Thymus (tissue), 14 donors: ENCODE measurements at places on chromosomes 7 and 10. TPM values are rescaled to one million over a fixed set of nuclear protein-coding genes. Genes with fewer than 3 reads are reported as not detected.

GRCh38 chr7:77664715-77665114, 31.5 kb upstream of the RSBN1L start:
- H3K27ac ChIP-seq = no peak overlapping the region
- no peaks in the 10 kb centered on the region for H3K36me3 ChIP-seq
- H3K27me3 ChIP-seq = no peaks in the 10 kb centered on the region
- no peak overlapping the region for H3K4me3 ChIP-seq

DNA sequence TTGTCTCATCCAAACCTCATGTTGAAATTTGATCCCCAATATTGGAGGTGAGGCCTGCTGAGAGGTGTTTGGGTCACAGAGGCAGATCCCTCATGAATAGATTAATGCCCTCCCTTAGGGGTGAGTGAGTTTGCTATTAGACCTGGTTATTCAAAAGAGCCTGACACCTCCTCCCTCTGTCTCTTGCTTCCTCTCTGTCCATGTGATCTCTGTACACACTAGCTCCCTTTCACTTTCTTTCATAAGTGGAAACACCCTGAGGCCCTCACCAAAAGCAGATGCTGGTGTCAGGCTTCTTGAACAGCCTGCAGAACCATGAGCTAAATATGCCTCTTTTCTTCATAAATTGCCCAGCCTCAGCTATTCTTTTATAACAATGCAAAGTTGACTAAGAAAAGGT, 447.1 kb downstream of the MDFIC start:
- no peaks in the 10 kb centered on the region for H3K27me3 ChIP-seq
- no peaks in the 10 kb centered on the region for H3K36me3 ChIP-seq
- H3K27ac ChIP-seq = no peak overlapping the region
- H3K4me3 ChIP-seq = no peak overlapping the region
- no peak for DNase-seq
- H3K4me1 ChIP-seq = no peaks in the 10 kb centered on the region

DNA sequence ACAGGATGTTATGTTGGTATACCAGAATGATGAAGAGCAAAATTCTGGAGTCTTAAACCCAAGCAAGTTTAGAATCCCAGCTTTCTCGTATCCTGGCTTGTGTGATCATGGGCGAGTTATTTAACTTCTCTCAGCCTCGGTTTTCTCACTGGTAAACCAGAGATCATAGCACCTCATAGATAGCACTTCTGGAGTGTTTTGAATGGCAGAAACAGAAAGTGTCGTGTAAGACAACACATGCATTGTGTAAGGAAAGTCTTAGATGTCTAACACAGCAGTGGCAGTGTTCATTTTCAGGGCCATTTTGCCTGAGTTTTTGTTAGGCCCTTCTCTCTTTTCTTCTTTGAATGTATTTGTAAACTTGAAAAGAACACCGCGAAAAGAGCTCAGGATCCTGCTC, 465.1 kb downstream of the AUTS2 start:
- no peaks in the 10 kb centered on the region for H3K27me3 ChIP-seq
- peak overlapping the region; percentile 55 for H3K27ac ChIP-seq
- H3K4me1 ChIP-seq = no peaks in the 10 kb centered on the region
- H3K36me3 ChIP-seq = no peaks in the 10 kb centered on the region
- no peak overlapping the region for H3K4me3 ChIP-seq
- DNase-seq = no peak

GRCh38 chr10:88901206-88901983, 21.4 kb downstream of the STAMBPL1 start:
- H3K4me3 ChIP-seq = no peak overlapping the region
- no peak for DNase-seq
- no peaks in the 10 kb centered on the region for H3K27me3 ChIP-seq
- peaks cover 45% of the 10 kb centered on the region for H3K36me3 ChIP-seq
- H3K27ac ChIP-seq = no peak overlapping the region
- no peaks in the 10 kb centered on the region for H3K4me1 ChIP-seq

The TIMM23 gene
- total RNA-seq = 66.4 TPM

DNA sequence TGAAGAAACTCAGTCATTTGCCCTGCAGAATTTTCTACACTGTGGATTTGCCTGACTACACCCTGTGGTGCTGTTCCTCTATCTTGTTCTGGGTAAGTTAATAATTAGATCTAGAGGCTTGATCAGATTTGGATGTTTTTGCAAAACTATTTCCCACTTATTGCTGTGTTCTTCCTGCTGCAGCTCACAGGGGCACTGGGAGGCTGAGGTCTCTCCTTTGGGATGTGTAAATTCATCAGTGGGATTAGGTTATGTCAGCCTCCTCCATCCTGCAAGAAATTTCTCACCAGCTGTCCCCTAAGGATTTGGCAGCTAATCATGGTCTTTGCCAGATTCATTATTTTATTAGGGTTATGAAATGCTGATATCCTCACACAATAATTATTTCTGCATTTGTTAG, 148.1 kb upstream of the ZNF32 start:
- no peak overlapping the region for H3K27ac ChIP-seq
- no peak overlapping the region for H3K4me3 ChIP-seq
- no peaks in the 10 kb centered on the region for H3K36me3 ChIP-seq
- H3K4me1 ChIP-seq = no peaks in the 10 kb centered on the region
- H3K27me3 ChIP-seq = no peaks in the 10 kb centered on the region

DNA sequence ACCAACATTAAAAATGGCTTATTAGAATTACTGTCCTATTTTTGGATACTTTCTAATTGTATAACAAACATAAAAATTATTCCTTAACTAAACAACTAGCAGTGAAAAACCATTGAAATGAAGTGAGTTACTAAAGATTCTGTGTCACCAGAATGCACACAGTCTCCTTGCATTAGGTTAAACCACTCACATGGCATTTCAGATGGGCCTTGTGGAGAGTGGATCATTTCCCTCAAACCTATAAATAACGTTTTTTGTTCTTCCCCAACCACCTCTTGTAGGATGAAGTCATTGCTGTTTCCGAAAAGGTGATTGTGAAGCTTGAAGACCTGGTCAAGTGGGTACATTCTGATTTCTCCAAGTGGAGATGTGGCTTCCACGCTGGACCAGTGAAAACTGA, 38.4 kb downstream of the ARID5B start:
- no peak for DNase-seq
- no peak overlapping the region for H3K27ac ChIP-seq
- H3K36me3 ChIP-seq = peaks cover 4% of the 10 kb centered on the region

DNA sequence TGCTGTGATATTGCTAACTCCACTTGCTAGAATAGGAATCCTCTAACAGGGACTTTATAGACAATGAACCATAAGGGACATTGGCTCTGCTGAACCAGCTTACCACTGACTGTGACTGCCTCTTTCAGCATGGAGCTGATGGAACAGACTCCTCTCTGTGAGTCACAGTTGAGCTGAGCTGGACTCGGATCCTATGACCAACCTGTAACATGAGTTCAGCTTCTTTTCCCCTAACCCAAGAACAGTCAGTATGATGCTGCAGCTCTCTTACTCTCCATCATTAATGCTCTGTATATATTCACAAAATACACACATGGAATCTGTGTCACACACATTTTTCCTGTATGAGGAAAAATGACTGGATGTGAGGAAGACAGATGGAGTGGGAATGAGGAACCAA, 177.9 kb upstream of the BET1 start:
- no peaks in the 10 kb centered on the region for H3K27me3 ChIP-seq
- H3K4me3 ChIP-seq = no peak overlapping the region
- no peak for DNase-seq
- H3K4me1 ChIP-seq = no peaks in the 10 kb centered on the region
- H3K36me3 ChIP-seq = no peaks in the 10 kb centered on the region

DNA sequence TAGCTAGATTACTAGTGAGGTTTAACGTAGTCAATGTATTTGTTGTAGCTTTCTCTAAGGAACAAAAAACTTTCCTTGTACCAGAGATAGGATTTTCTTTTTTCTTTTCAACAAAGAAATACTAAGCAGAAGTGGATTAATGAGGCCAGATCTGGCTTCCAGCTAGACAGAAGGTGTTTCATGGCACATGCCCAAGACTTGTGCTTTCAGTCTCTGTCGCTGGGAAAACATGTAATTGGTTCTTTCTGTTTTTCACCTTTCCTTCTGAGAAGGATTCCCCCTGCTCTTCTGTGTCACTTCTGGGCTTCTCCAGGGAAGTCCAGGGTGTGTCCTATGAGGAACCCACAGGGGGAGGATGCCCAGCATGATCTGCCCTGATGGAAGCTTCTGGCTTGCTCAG, 492.2 kb downstream of the CCSER2 start:
- H3K27me3 ChIP-seq = no peaks in the 10 kb centered on the region
- no peaks in the 10 kb centered on the region for H3K36me3 ChIP-seq
- H3K27ac ChIP-seq = no peak overlapping the region
- H3K4me1 ChIP-seq = no peaks in the 10 kb centered on the region
- H3K4me3 ChIP-seq = no peak overlapping the region
- no peak for DNase-seq

- no peak overlapping the region for H3K4me3 ChIP-seq
- no peak overlapping the region for H3K27ac ChIP-seq
- no peaks in the 10 kb centered on the region for H3K27me3 ChIP-seq
These were observed 63.7 kb downstream of the CELF2 start for GRCh38 chr10:11081408-11081807.

- H3K4me1 ChIP-seq = peaks cover 3% of the 10 kb centered on the region
- no peaks in the 10 kb centered on the region for H3K27me3 ChIP-seq
- DNase-seq = no peak
- no peak overlapping the region for H3K4me3 ChIP-seq
- H3K27ac ChIP-seq = no peak overlapping the region
These were observed 3.2 kb upstream of the ZNF248 start for GRCh38 chr10:37860494-37861190.

DNA sequence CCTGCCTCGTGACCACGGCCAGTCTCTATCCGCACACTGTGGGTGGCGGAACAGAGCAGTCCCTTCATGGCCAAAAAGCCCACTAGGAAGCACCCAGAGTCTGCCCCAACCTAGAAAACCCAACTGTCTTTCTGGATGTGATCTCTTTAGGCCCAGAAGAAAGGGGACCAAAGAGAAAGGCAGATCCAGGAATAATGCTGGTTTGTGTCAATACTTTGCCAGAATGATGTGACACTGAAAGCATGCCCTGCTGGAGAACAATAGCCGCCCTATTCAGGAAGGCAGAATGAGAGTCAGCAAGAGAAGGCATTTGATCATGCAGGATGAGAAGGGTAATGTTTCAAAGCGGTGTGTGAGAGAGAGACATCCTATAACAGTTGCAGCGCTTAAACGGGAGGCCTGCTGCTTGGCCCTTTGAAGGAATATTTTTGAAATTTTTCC, 274.7 kb downstream of the USP6NL start:
- H3K4me3 ChIP-seq = no peak overlapping the region
- peaks cover 51% of the 10 kb centered on the region for H3K4me1 ChIP-seq
- H3K27me3 ChIP-seq = no peaks in the 10 kb centered on the region
- DNase-seq = no peak

DNA sequence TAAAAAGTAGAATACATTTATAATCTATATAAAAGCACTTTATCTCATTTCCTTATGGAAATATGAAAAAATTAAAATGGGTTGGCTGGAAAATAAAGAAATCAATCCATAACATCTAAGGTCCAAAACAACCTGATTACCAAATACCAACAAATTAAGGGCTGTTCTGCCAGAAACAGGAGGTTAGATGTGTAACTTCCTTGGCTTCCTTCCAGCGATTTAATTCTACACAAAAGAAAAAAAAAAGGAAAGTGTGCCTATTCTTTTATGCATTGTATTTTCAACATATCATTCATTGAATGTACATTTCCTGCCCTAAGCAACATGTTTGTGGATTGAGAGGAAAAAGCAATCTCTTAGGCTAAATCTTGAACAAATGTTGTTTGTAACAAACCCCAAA, 36.2 kb upstream of the USP6NL start:
- no peaks in the 10 kb centered on the region for H3K4me1 ChIP-seq
- DNase-seq = no peak
- no peaks in the 10 kb centered on the region for H3K36me3 ChIP-seq

The EFCAB10 gene
- 0.14 TPM for total RNA-seq

GRCh38 chr7:30157204-30157603, 22.4 kb downstream of the MTURN start:
- H3K4me1 ChIP-seq = peaks cover 64% of the 10 kb centered on the region
- H3K27me3 ChIP-seq = no peaks in the 10 kb centered on the region
- H3K4me3 ChIP-seq = no peak overlapping the region
- DNase-seq = peak; percentile 84
- H3K27ac ChIP-seq = no peak overlapping the region

DNA sequence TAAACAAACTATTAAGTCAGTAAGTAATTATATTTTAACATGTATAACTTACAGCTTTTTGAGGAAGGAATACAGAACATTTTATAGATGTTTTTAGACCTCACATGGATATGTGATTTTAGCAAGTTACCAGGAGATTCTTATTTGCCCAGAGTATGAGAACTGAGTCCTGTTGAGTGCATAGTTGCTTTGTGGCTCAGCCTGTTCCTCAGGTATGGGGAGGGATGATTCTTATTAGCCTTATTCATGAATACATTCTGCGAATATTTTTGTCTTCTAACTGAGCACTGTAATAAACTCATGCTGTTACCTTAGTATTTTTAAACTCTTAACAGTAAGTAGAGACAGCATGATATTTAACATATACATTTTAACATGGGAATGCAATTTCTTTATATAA, 17.9 kb downstream of the BTAF1 start:
- no peak overlapping the region for H3K4me3 ChIP-seq
- no peaks in the 10 kb centered on the region for H3K4me1 ChIP-seq
- no peak overlapping the region for H3K27ac ChIP-seq

GRCh38 chr7:51140199-51141164, 176.1 kb downstream of the COBL start:
- DNase-seq = no peak
- H3K36me3 ChIP-seq = no peaks in the 10 kb centered on the region
- H3K27me3 ChIP-seq = no peaks in the 10 kb centered on the region
- H3K4me1 ChIP-seq = peaks cover 24% of the 10 kb centered on the region
- H3K4me3 ChIP-seq = no peak overlapping the region
- no peak overlapping the region for H3K27ac ChIP-seq

- no peaks in the 10 kb centered on the region for H3K36me3 ChIP-seq
- no peak overlapping the region for H3K4me3 ChIP-seq
- no peaks in the 10 kb centered on the region for H3K4me1 ChIP-seq
- H3K27ac ChIP-seq = no peak overlapping the region
These were observed 105.4 kb upstream of the KIF5B start for GRCh38 chr10:32161586-32161985.

DNA sequence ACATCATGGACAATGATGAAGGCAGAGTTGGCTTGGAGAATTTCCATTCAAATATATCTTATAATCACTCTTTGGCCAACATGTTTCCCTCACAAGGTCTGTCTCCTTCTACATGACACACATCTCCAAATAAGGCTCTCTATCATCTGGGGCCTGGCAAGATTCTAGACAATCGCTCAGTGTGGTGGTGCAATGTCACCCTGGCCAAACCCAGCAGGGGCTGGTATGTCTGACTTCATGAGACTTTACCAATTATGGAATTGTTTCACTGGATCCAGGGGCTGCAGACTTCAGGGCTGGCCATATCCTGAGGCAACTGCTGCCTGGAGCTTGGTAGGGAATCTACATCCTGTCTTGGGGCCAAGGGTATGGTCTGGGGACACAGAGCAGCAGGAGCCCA, 319.0 kb downstream of the PLXNA4 start:
- no peaks in the 10 kb centered on the region for H3K36me3 ChIP-seq
- no peak for DNase-seq
- H3K27ac ChIP-seq = no peak overlapping the region
- no peaks in the 10 kb centered on the region for H3K27me3 ChIP-seq
- H3K4me3 ChIP-seq = no peak overlapping the region
